ENCODE measurements at places on chromosomes 13 and 19. TPM values are rescaled to one million over a fixed set of nuclear protein-coding genes. Genes with fewer than 3 reads are reported as not detected.

DNA sequence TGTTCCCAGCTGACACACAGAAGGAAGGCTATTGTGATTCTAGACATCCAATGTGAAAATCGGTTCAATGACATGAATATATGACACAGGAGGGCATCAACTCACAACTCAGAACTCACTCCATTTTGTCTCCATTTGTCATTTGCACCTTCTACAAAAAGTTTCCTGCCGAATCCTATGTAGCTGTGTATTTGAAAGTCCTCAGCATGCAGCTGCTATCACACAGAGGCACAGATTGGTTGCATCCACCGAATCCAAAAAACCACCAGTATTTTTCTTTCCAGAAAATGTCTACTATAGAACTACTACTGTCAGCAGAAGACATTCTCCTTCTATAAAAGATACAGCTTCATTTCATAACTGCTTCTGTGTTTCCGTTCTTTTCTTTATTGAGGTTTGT lies 13.3 kb downstream of the PCDH9 start:
- DNase-seq: no peak

- DNase-seq: no peak
Measured at GRCh38 chr13:33053397-33054066, 37.3 kb downstream of the KL start.

GRCh38 chr13:38933786-38934185 lies 56.8 kb downstream of the STOML3 start:
- DNase-seq: no peak

- no peak for DNase-seq
Measured at GRCh38 chr13:48491423-48492095, 41.3 kb downstream of the RCBTB2 start.

The IL4I1 gene
- not detected for total RNA-seq

Data from left ventricle myocardium superior (tissue), 1 donor.